ENCODE measurements at places on chromosomes 11 and 22.

GRCh38 chr11:61173456-61173855 lies 12.2 kb upstream of the VPS37C start:
- DNase-seq = no peak

GRCh38 chr11:102253020-102253715 lies 64.1 kb upstream of the BIRC3 start:
- no peak for DNase-seq

GRCh38 chr11:91869686-91870085 lies 354.9 kb upstream of the FAT3 start:
- DNase-seq = no peak

DNA sequence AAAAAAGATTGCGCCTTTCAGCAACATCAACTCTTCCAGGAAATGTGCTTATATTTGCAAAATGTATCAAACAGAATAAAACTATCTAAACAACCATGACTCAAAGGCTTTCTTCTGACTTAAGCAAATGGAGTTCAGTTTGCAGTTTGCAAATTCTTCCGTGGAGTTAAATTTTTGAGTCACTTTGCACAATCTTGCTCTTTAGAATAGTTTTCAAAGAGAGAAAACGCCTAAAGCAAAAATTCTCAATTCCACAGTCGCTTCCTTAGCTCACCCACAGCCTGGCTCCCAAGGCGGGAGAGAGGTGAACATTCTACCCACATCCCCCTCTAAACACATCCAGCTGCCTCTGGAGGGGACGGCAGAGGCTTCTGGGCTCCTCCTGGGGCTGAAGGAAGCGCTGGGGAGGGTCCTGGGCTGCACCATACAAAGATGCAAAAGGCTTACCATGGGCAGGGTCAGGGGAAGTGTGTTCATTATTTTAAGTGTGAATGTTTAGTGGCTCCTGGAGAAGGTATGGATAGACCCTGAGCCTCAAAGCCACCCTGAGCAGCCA lies 1487.3 kb downstream of the TBC1D22A start:
- DNase-seq = no peak

DNA sequence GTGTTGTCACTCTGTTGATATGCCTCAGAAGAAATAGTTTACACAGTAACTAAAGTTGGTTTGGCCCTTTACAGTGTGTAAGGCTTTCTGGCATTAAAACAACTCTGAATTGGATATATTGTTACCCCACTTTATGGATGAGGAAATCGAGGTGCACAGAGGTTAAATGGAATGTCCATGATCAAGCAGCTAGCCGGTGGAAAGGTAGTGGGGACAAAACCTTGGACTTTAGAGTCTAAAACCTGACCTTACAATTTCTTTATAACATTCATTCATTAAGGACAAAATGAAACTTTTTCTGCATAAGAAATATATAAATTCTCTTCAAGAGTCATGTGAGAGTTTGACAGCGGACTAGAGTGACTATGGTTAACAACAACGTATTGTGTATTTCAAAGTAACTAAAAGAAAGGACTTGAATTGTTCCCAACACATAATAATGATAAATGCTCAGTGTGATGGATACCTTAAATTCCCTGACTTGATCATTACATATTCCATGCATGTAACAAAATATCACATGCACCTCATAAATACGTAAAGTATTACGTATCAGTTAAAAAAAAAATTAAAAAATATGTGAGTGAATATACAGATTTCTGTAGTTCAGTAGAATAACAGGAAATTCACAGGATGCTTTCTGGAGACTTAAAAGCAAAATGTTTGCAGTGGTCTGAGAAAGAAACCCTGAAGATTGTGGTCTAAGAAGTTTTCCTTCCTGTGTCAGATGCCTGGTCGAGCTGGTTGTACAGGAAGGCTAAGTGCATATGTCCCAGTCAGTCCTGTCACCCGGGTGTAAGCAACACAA lies 51.0 kb downstream of the TEAD1 start:
- no peak for DNase-seq

DNA sequence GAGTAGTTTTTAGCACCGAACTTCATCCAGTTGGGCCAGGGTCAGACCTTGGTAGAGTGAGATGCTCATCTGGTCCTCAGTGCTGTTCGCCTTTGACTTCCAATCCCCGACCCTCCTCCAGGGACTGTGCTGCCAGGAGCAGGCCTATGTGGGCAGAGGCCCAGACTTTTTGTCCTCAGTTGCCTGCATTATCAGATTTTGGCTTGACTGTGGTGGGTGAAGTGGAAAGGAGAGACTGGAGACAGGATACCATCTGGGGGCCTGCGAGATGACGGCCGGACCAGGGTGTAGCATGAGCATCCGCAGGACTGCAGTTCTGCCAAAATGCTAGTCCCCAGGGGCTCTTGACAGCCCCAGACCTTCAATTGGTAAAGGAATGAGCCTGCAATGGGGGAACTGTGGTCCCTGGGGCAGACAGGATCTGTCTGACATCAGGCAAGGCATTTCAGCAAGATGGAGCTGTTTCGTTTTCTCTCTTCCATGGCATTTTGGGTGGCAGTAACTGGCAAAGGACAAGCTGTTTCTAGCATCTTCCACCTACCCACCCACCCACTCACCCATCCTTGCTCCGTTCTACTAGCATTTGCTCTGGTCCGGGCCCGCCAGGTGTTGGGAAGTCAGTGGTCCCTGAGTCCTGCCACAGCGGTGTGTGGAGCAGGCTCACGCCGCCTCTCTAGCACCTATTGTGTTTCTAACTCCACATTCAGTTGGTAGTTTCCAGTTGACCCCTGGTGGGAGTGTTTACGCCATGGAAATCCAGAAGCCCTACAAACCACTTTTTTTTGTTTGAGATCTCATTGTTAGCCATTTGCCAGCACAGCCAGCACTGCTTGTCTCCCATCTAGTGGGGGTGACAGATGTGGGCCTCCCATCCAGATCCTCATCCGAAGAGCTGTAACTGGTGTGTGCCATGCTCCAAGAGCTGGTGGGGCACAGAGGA lies 53.5 kb downstream of the OTOG start:
- no peak for DNase-seq

- DNase-seq = no peak
Measured at GRCh38 chr22:46024136-46024840, 47.3 kb upstream of the WNT7B start.

DNA sequence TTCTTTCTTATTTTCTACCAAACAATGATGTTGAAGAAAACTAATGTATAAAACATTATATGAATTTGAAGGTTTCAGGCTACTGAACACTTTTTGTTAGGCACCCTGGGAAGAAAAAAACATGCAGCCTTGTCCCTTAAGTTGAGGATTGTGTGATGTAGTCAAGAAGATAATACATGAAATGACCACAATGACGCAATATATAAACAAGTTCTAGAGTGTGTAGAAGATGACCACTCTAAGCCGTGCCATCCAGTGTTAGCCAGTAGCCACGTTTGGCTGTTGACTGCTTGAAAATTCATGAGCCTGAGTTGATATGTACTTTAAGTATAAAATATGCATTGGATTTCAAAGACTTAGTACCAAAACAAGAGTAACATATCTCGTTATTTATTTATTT lies 16.2 kb downstream of the SWAP70 start:
- no peak for DNase-seq

GRCh38 chr11:83643115-83643514 lies 356.9 kb upstream of the CCDC90B start:
- no peak for DNase-seq

GRCh38 chr11:33179348-33179803 lies 18.1 kb upstream of the CSTF3 start:
- no peak for DNase-seq

GRCh38 chr11:109939166-109939810 lies 153.9 kb upstream of the ZC3H12C start:
- no peak for DNase-seq

DNA sequence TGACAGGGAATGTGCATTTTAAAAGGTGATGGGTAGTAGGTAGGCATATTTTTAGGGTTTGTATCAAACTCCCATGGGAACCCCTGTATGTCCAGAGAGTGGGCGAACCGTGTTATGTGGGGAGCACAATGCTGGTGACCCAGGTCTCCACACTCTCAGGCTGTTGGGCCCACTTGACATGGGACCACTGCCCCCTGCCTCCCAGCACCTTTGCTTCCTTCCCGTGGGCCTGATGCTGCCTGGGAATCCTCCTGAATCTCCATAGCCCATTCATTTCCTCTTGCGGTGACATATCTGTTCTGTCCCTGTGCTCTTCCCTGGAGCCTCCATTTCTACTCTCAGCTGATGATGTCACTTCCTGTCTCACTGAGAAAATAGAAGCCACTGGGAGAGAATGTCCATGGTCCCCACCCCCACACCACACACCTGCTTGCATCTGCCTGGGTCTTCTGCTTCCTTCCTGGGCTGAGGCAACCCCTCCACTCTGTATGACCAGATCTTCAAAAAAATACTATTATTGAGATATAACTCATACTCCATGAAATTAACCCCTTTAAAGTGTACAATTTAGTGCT lies 55.8 kb upstream of the THY1 start:
- no peak for DNase-seq

DNA sequence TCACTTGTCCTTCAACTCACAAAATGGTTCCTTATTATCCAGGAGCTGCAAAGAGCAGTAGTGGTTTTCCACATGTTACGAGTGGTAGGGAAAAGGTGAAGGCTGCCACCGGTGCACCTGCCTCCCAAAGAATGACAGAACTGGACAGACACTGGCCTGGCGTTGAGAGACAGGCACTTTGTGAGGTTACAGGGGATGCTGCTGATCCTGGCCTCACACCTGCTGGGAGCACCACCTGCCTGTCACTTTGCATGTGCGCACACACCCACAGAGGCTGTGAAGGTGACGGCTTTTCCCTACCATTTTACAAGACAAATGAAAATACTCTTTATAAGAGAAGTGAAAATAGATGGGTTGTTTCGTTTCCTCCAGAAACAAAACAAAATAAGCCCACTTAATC lies 175.3 kb upstream of the B3GAT1 start:
- DNase-seq = no peak

DNA sequence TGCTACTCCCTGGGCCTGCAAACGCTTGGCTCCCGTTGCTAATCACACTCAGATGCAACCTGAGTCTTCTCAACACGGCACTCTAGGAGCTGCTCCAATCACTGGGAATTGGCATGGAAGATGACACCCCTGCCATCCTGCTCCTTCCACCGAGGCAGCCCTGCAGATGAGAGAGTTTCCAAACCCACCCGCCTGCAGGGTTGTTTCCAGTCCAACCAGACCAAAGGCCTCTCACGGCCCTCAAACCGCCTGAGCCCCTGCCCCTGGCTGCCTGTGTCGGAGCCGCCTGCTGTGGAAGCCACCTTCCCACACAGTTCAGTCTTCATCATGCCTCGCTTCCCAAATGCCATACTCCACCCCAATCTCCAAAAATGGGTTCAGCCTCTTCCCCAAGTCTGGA lies 36.8 kb upstream of the TP53I11 start:
- DNase-seq = no peak

- peak; percentile 63 for DNase-seq
Measured at GRCh38 chr11:45982656-45983470, 60.4 kb downstream of the LARGE2 start.

- DNase-seq = no peak
Measured at GRCh38 chr11:8723711-8724110, 41.1 kb downstream of the RPL27A start.

GRCh38 chr11:1111545-1112212 lies 37.0 kb downstream of the MUC2 start:
- no peak for DNase-seq

- DNase-seq = no peak
Measured at GRCh38 chr11:56716379-56716854, 17.5 kb downstream of the OR9G1 start.

GRCh38 chr22:31281733-31282132 lies 10.6 kb downstream of the PIK3IP1 start:
- DNase-seq = no peak

DNA sequence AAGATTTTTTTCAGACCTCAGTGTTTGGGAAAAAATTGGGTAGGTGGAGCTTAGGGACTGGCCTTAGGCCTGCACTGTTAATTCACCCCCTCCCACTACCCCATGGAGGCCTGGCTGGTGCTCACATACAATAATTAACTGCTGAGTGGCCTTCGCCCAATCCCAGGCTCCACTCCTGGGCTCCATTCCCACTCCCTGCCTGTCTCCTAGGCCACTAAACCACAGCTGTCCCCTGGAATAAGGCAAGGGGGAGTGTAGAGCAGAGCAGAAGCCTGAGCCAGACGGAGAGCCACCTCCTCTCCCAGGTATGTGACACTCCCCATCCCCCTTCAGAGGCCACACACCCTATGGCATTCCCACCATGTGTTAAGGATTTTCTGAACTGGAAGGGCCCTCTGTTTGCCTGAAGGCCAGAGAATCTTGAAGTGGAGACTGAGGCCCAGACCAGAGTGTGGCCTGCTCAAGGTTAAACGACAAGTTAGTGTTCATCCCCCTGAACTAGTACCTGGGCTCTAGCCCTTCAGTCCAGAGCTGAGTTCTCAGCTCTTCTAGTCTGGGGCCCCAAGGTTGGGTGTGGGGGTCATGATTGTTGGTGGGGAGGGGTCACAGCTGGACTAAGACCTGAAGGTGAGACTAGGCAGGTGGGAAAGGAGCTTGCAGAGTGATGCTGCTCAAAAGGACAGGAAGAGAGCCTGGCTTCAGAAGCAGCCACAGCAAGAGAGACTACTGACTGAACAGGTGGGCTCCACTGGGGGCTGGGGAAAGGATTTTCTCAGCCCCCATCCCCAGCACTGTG lies 2.3 kb upstream of the FOLR1 start:
- DNase-seq = no peak

Data from activated CD4-positive, alpha-beta T cell treated with anti-CD3 and anti-CD28 coated beads for 48 hours (primary cell).